ENCODE measurements at places on chromosomes 6 and 20.

- DNase-seq, result no peak
Measured at GRCh38 chr6:153787341-153787606, 251.8 kb upstream of the OPRM1 start.

DNA sequence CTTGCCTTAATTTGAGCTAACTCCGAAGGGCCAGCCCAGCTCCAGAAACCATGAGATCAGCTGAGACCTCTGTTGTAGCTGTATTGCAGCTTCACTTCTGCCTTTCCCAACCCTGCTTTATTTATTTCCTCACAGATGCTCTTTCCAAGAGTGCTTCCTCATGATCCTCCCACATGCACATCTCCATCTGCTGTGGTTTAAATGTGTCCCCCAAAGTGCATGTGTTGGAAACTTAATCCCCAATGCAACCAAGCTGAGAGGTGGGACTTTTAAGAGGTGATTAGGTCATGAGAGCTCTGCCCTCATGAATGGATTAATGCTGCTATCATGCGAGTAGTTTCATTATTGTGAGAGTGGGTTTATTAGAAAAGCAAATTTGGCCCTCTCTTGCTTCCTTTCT lies 164.4 kb upstream of the TAB2 start:
- DNase-seq, result no peak

- no peak for DNase-seq
Measured at GRCh38 chr20:57630061-57630460, 9.8 kb upstream of the ZBP1 start.

DNA sequence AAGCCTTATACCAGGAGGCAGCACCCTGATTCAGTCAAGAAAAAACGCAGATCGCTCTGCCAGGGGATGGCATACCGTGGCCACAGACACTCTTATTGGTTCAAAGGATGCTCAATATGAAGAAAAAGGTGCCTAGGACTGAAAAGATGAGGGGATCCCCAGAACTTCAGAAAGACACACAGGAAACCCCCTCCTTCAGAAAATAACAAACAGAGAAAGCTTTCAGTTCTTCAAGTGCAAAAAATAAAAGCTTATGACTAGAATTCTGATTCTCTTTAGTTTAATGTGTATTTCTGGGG lies 17.7 kb upstream of the MYB start:
- no peak for DNase-seq

DNA sequence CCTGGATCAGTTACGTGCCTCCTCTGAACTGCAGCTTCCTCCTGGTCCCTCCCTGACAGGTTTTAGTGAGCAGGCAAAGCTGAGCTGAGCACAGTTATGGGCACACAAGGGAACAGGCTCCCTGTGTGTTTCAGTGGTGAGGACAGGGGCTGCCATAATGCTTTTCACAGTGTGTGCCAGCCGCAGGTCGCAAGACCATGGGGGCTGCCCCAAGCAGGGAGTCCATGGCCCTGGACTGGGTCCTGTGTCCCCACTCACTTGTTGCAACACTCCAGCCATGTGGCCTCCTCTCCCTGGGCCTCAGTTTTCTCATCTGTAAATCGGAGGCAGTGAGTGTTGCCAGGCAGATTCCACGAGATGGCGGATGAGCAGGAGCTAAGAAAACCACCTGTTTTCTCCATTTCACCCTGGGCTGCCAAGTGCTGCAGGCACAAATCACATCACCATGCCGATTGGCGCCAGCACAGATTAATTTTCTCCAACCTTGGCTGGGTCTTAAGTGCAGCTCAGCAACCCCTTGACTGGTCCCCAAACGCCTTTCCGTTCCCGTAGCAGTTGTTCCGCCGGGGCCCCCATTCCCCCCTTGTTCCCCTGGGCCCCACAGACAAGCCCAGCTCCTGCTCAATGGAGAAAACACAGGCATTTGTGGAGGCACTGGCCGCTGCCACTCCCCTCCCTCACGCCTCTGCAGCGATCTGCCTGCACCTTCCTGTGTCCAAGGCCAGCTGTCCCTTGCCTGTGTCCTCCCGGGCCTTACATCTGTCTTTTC lies 57.1 kb upstream of the NNAT start:
- DNase-seq, result no peak

- DNase-seq, result no peak
Measured at GRCh38 chr20:38581013-38581412, at the start of gene ADIG. ADIG (plus strand) TSS chr20:38581197; CDS start chr20:38581251, 54 bp downstream.

Measured in SK-MEL-5 (cell line).